Epithelial cell of proximal tubule (primary cell): ENCODE measurements at places on chromosomes 1 and 21.

GRCh38 chr21:36847189-36847588 is 119.3 kb downstream of the HLCS start:
- peak; percentile 43 for DNase-seq

DNA sequence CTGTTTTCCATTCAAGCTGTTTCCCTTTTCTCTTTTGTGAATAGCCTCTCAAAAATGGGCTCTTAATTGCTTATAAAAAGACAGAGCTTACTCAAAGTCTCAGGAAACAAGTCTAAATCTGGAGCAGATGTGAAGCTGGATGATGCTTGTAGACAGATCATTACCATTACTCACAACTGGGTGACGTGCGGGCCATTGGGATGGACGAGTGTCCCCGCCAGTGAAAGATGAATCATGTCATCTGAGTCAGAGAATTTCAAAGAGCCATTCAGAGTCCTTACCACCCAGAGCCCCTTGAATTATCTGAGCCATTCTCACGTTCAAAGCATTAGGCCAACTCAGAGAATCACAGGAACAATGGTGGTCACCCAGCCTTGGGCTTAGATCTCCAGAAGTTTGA is 134.6 kb downstream of the HUNK start:
- no peak for DNase-seq

DNA sequence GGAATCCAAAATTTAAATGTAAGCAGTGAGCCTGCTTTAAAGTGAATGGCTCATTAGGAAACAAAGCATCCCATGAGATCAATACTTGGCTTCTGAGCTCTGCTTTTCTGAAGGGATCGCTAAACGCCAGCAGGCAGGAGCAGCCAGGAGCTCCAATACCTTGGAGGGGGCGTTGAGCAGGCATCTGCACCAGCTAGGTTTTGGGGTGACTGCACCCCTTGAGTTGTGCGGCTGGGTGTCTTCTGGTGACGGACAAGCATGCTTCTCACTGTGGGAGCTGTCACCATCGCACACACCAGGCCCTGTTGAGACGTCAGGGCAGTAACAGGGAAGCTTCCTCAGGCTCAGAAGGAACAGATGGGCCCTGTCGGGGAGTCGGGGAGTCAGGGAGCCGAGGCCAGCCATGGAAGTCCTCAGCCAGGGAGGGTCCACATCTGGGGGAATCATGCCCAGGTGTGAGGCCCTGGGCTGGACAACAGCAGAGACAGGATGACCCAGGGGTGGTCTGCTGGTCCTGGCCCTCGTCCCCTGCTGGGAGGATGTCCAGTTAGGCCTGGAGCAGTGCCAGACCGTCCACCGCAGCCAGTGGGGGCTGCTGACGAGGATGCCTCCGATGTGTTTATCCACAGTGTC is 57.9 kb upstream of the ADARB1 start:
- DNase-seq: no peak

DNA sequence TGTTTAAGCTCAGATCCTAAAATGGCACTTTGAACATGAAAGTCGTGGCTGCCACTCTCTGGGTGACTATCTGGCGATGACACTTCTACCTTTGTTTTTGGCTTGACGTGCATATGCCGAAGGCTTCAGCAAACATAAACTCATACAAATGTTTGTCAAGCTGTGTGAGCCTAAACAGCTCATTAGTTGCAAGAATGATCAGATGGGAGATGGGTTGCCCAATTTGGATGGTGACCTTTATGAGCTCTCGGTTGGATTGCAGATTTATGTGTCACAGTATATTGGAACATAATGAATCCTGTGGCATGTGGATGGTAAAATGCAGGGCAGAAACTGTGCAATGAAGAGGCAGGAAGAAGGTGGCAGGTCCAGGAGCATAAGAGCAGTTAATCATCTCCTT is 229.3 kb downstream of the DISC1 start:
- DNase-seq: no peak

DNA sequence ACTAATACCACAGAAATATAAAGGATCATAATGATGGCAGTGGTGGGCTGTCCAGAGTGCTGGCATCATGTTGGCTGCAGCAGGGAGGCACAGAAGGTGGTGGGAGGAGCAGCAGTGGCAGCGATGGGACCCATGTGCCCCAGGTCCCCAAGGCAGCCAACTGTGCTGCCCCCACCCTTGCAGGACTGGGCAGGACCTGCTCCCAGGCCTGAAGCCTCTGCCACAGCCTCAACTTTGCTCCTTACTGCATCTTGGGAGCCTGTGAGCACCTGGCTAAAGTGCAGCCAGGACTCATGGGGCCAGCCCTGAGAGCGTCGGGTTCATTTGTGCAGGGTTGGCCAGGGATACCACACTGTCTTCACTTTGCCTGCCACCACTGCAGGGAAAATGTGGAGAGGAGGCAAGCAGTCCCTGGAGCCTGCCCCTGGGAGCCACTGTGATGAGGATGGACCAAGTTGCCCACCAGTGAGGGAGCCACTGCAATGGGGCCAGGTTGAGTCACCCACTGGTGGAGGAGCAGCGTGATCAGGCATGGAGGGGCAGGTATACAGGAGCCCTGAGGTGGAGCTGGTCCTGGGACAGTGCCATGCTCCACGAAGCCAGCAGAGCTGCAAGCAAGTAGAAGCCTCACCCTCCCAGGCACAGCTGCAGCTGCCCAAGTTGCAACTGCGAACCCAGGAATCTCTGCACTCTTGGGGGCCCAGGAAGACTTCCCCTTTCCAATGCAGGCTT is 25.3 kb upstream of the DENND1B start:
- DNase-seq: no peak

GRCh38 chr1:205298191-205298994 is 23.2 kb downstream of the NUAK2 start:
- DNase-seq: peak; percentile 92

- DNase-seq: peak; percentile 95
Measured at GRCh38 chr1:108036796-108037562, 72.0 kb upstream of the VAV3 start.

GRCh38 chr21:45774291-45774690 is 130.8 kb downstream of the PCBP3 start:
- no peak for DNase-seq

GRCh38 chr1:233065685-233066084 is 115.3 kb downstream of the NTPCR start:
- no peak for DNase-seq

DNA sequence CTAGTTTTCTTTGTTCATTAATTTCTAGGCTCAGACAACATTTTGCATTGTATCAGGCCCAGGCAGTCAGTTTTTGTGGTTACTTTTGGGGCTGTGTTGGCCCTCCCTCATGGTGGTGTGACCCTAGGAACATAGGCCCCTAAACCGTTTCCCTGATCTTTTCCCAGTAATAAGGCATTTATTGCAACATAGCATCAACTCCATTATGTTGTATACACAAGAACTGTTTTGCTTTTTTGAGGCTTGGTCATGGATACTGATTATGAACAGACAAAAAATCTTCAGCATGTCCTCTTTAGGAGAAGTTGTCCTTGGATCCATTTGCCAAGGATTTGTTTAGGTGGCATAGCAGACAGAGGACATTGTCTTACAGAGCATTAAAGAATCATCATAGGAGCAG is 10.3 kb downstream of the B3GALT2 start:
- no peak for DNase-seq

DNA sequence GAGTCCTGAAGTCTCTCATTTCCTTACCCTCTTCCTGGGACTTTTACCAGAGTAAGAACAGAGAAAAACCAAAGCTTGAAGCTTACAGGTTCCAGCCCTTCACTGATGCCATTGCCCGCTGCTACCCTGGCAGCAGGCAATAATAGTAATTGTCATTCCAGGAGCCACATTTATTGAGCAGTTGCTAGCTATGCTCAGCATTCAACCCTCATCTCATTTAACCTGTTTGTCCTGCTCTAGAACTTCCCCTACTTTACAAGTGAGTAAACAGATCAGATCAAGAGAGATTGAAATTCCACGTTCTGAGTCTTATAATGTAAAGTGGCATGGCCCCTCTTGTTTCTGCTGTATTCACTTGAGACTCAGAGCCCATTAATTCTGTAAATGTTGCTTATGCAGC is 80.4 kb downstream of the ATP1A1 start:
- no peak for DNase-seq

- DNase-seq: no peak
Measured at GRCh38 chr1:170204121-170204520, 58.4 kb downstream of the NTMT2 start.

GRCh38 chr1:94875794-94876193 is 51.1 kb downstream of the CNN3 start:
- DNase-seq: no peak

- no peak for DNase-seq
Measured at GRCh38 chr1:5572794-5573193, 419.4 kb downstream of the NPHP4 start.

DNA sequence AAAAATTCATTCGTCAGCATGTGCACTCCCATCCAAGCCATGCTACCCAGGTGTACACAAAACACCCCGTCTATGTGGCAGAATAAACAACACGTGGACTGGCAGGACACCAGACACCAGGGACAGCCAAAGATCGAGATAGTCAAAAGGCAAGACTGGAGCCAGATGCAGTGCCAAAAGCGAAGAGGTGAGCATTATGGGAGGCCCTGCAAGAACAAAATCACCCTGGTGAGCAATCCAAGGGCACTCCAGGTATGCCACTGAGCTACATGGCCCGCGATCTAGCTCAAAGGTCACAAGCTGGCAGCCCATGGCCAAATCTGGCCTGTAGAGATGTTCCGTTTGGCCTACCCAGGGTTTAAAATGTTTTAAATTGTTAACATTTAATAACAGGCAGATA is 33.7 kb downstream of the PLPP3 start:
- DNase-seq: no peak

GRCh38 chr1:201490708-201491131 is 16.2 kb downstream of the CSRP1 start:
- DNase-seq: no peak

- no peak for DNase-seq
Measured at GRCh38 chr1:8586438-8586837, 231.0 kb downstream of the RERE start.

- no peak for DNase-seq
Measured at GRCh38 chr21:46243960-46244361, 15.4 kb upstream of the LSS start.

DNA sequence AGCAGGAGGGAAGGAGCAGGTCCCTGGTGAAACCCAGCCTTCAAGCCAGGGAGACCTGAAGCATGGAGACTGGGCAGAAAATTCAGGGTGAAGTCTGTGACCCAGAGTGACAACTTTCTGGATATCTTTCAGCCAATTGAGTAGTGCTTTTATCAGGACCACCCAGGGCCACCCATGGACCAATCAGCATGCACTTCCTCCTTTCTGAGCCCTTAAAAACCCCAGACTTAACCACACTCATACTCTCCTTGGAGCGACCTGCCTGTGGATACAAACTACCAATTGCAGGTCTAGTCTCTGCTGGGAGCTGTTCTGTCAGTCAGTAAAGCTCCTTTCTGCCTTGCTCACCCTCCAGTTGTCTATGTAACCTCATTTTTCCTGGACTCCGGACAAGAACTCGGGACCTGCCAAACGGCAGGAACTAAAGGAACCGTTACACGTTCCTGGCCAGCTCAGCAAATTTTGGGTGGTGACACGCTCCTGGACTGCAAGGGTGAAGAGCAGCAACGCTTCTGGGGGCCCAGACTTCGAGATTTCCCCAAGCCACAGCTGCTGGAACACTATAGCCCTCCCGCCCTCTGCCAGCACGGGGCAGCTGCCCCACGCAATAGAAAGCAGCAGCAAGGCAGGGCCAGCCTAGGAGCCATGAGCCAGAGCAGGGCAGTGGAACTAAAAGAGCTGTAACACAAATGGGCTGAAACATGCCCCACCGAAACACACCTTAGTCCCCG is 1183.4 kb downstream of the AMY1C start:
- no peak for DNase-seq

DNA sequence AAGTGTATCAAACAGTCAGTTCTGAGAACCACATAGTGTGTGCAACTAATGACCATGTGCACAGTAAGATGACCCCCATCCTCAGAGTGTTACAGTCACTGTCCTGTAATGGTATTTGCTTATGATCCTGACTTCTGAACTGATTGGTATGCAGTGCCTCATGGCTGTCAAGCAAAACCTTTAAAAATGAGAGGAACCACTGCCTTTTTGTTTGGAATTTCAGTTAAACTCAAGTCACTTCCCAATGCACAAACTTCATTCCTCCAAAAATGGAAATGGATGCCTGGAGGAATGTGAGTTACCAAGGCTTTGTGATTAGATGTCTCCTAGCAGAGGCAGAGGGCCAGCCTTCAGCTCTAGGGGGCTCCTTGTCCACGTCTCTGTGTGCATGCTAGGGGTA is 10.5 kb downstream of the C1orf198 start:
- DNase-seq: no peak

DNA sequence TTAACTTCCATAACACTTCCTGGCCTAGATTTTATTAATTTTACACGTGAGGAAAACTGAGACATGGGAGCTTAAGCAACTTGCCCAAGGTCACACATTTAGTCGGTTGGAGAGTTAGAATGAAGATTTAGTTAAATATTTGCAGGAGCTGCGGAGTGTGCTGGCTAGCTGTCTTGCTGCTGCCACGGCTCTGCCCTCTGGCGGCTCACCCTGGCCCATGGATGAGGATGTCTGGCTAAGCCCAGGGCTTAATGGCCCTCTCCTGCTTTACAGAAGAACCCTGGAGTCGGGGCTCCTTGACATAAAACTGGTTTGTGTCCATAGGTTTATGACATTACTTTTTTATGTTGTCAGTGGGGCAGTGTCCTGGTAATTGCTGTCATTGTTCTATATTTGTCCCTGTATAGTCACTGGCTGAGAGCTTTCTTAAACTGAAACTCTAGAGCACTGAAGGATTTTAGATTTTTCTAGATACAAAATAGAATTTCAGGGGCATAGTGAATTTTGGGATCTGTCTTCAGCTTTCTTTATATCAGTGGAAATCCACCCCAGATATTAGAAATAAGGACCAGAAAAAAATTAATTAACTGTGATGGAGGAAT is 88.9 kb upstream of the WLS start:
- no peak for DNase-seq

GRCh38 chr1:202434059-202434458 is 85.6 kb downstream of the PPP1R12B start:
- no peak for DNase-seq

GRCh38 chr1:35437200-35437599 is 120.0 kb downstream of the KIAA0319L start:
- no peak for DNase-seq

GRCh38 chr1:3468236-3469103 is 14.0 kb downstream of the ARHGEF16 start:
- DNase-seq: no peak

DNA sequence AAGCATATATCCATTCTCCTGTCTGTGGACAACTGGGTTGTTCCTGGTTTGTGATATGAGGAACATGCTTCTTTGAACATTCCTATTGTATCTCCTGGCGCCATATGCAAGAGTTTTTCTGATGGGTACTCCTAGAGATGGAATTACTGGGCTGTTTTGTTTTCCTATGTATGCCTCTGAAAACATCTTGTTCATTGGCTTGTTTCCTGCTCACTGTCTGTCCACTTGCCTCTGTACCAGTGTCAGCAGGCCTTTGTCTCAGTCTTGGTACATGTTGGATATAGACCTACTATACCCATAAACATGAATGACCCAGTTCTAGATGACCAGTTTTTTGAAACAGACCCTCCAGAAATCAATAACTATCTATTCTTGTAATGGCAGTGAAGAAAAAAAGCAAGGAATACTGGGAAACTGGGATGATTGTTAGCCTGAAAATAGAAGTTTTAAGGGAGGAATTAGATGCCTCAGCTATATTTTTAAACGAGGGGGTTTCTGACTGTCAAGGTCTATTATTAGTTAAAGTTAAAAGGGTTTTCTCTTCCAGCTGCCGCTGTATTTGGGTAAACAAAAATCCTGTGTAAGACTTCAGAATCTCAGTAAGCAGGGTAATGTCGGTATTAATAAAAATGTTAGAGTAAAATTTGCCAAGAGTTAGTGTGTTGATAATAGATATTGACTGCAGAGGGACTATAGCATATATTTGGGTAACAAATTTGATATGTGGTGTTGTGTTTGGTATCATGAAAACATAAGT is 103.6 kb downstream of the RYR2 start:
- DNase-seq: no peak
